Renal cortical epithelial cell (primary cell): ENCODE measurements at places on chromosomes 12 and 14.
A peak's percentile ranks its signal among the peaks of the same experiment; 100 is the strongest.

- DNase-seq = peak; percentile 50
Measured at GRCh38 chr12:19850346-19851065, 411.2 kb downstream of the AEBP2 start.

DNA sequence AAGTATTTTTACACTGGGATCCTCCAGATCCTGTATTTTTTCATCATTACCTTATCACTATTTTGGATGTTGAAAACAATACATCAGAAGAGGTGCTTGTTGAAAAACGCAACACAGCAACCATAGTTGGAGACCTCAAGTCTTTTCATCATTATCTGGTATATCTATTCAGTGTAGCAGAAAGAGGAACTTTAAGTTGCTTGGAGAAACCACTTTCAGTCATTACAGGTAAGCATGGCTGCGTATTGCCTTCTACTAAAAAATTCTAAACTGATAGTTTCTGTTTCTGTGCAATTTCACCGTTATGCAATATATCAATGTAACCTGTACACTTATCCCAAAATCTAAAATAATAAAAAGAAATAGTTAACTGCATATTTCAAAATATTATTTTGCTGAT, 32.2 kb upstream of the PTPRQ start:
- DNase-seq = no peak

GRCh38 chr12:102069707-102070106, 7.9 kb upstream of the WASHC3 start:
- DNase-seq = no peak

DNA sequence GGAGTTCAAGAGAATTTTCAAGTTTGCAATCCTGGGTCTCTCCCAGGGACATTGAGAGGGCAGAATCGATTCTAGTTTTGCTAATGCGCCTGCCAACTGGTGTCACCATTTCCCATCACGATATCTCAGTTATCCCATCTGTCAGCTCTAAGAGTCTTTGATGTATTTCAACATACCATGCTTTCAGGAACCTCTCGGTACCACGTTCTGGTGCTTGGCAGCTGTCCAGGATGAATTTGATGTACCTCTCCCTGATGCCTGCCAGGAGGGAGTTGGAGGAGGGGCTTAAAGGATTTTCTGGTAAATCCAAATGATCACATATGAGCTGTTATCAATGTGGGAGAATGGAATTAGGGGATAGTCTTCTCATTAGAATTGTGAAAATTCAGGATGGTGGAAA, 332.5 kb downstream of the RGS6 start:
- no peak for DNase-seq

DNA sequence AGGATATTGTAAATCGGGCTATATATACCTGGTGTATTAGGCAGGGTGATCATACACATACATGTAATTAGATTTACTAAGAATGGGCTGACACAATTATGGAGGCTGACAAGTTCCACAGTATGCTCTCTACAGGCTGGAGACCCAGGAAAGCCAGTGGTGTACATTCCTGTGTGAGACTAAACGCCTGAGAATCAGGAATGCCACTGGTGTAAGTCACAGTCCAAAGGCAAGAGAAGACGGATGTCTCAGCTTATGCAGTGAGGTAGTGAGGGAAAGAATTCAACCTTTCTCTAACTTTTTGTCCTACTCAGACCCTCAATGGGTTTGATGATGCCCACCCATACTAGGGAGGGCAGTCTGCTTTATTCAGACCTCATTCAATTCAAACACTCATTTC, 57.1 kb downstream of the METTL25 start:
- peak; percentile 90 for DNase-seq

- no peak for DNase-seq
Measured at GRCh38 chr12:120721866-120722265, 3.8 kb upstream of the ACADS start.

GRCh38 chr12:67430708-67431335, 161.7 kb downstream of the CAND1 start:
- DNase-seq = no peak

DNA sequence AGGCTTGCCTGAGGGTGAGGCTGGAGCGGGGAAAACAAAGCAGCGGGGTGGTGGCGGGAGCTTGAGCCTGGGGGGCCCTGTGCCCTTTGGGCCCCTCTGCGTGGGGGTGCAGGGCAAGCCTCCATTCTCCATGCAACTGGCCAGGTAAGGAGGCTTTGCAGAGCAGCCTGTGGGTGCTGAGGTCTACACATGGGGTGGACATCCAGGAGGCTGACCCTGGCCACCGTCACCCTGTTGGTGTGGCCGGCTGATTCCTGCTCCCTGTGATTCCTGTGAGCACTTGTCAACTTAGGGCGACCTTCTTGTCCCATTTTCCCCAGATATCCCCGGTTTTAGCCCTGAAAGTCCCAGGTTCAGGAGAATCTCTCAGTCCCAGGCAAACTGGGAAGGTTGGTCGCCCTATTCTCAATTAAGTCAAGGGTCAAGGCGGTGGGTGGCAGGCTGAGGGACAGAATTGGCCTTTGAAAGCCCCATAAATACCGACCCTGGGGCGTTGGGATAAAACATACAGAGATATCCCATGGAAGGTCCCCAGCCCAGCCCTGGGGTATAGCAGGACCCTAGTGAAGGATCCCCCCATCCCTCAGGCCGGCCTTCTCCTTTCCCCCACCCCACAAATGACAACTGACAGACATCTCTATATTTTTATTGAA, 70.5 kb downstream of the PRIMA1 start:
- DNase-seq = no peak

- peak; percentile 84 for DNase-seq
Measured at GRCh38 chr14:94080621-94081385, at the start of the genes DDX24 and IFI27L1. Gene DDX24 (minus strand): TSS chr14:94081202. CDS start chr14:94079742, 1,460 bp downstream. Gene IFI27L1 (plus strand): TSS chr14:94081310. CDS start chr14:94096938, 15,628 bp downstream.

GRCh38 chr14:68199554-68200151, 380.1 kb downstream of the RAD51B start:
- DNase-seq = peak; percentile 79

- DNase-seq = peak; percentile 48
Measured at GRCh38 chr12:27226407-27226929, 17.6 kb upstream of the STK38L start.

DNA sequence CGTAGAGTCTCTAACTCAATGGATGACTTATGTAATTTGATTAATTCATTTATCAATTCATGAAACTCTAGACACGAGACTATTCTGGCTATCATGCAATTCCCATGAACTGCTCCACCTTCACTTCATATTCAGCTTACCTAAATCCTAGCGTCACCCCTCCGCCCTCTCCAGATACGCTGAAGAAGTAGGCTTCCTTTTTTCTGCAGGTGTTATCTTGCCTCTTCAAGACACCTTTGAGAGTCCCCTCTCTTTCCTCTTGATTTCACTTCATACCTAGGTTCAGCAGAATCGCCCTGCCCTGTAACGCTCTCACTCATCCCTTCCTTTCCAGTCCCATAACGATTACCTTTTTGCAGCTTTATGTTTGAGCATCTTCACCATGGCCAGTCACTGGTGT, 4.0 kb upstream of the RNASE4 start:
- no peak for DNase-seq

DNA sequence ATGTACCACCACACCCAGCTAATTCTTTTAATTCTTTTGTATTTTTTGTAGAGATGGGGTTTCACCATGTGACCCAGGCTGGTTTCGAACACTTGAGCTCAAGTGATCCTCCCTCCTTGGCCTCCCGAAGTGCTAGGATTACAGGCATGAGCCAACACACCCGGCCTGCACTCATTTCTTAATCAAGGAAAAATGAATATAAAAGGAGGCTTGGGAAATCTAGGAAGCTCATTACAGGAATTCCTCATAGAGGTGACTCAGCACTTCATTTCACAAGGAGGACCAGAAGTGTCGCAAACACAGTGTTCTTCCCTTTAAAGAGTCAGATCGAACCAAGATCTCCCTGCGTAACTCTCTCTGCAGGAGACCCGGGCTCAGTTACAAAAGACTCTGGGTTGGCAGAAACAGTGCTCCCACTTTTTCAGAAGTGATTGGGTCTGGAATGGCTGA, 30.3 kb downstream of the NFKBIA start:
- peak; percentile 99 for DNase-seq

DNA sequence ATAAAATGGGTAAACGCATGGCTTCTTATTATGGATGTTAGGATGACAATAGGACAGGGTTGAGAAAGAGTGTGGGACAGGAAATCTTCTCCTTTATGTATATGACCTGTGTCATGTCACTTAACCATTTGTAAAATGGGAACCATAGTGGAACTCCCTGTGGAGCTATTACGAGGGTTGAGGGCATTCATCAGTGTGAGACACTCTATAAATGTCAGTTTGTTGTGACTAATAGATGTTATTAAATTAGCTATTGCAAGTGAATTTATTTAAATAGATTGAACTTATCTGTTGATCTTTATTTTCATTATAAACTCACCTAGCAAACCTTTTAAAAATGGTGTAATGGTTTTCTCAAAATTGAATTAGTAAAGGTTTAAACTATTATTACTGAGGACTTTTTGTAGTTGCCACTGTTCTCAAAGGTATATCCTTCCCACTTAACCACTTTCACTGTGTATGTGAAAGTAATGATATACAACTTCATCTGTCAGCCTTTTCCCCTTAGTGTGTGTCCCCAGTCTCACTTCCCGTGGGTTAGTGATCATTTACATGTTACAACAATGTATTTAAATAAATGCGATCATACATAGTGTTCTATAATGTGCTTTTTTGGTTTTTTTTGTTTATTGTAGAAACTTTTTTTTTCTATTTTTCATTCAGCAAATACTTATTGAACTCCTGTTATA, 17.1 kb downstream of the HELB start:
- DNase-seq = no peak

DNA sequence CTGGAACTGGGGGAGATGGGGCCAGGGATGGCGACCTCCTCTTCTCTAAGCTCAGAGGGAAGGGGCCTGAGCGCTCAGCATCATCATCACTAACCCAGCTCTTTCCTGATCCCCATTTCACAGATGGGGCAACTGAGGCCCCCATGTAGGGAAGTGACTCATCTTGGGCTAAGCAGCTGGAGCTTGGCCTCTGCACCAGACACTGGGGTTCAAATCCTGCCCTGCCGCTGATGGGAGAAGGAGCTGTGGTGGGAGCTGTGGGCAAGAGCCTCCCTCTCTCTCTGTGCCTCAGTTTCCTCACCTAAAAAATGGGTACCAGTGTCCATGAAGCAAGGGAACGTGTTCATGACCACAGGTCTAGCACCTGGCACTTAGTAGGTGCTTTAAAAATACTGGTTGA, 2.6 kb upstream of the TRPV4 start:
- no peak for DNase-seq

- no peak for DNase-seq
Measured at GRCh38 chr12:92356425-92356824, 210.8 kb upstream of the BTG1 start.

GRCh38 chr14:69226178-69226577, 33.8 kb upstream of the GALNT16 start:
- DNase-seq = no peak

GRCh38 chr14:71541973-71542690, 390.1 kb upstream of the RGS6 start:
- DNase-seq = no peak

GRCh38 chr14:102824832-102825231, 47.6 kb downstream of the TRAF3 start:
- peak; percentile 91 for DNase-seq

DNA sequence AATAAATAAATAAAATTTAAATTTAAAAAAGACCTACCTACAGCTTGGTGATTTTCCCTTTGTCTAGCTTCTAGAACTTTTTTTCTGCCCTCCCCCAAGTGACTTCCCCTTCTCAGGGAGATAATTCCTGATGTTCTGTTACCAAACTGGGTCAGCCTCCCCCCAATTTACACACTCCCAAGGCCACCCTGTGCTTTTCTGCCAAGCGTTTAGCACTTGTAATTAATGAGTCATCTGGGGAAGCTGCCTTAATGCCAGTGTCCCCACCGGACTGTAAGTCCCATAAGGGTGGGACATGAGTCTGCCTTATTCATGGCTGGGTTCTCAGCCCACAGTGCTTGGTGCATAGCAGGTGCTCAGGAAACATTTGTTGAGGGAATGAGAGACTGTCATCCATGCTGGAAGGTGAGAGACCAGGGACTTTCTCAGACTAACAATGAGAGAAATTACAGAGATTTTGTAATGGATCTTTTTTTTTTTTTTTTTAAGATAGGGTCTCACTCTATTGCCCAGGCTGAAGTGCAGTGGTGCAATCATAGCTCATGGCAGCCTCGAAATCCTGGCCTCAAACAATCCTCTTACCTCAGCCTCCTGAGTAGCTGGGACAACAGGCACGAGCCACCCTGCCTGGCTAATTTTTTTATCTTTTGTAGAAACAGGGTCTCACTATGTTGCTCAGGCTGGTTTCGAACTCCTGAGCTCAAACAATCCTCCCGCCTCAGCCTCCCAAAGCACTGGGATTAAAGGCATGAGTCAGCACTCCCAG, 106.8 kb downstream of the PHETA1 start:
- DNase-seq = no peak

DNA sequence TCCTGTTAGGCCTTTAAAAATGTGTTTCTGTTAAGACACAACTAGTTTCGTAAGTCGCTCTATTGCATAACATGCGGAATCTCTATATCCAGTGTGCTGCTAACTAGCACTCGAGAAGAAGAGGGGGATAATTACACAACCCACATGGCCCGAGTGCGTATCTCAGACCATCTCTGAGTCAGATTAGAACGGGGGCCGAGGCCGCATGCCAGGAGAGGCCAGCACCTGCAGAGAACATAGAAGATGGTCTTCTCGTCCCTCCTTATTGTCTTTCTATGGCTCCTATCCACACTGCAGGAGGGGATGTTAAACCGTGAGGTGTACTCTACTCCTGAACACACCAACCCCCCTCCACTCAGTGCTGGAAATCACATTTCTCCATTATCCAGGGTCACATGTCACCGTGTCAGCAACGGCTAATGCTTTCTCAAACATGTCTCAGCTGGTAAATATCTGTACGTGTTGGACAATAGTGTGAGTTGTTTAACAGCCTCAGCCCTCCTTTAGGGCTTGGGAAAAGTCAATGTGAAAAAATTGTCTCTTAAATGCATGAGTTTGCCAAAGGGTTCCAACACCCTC, 56.3 kb downstream of the CCDC88C start:
- no peak for DNase-seq

DNA sequence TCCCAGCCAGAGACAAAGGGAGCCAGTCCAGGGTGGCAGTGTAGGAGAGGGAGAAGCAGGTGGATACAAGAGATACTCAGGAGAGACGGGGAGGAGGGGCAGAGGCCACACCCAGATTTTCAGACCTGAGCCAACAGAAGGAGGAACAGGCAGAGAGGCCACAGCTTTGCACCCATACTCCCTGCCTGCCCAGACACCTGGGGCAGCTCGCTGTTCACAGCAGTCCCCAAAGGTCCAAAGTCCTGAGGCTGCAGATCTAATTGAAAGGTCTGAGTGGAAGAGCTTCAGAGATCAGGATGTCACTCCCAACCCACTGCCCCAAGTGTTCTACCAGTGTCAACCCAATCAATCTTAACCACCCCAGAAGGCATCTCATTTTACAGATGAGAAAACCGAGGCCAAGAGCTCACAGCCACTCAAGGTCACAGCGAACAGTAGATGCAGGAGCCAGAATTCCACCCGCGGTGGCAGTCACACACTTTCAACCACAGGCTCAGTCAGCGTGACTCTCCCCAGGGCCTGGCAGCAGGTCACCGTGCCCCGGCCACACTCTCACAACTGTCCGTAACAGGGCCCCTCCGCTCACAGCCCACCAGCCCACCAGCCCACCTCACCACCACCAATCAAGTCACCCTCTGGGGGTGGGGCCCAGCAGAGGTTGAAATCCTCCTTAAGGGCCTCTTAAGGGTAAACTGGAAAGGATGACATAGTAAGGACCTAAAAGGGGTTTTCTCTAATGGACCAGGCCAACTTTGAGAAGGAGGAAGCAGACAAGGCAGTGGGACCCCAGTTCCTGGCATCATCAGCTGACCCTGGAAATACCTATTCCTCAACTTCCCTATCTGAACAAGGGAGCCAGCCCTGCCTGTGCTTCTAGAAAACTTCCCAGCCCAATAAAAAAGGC, 33.3 kb downstream of the ACTN1 start:
- no peak for DNase-seq

- peak; percentile 67 for DNase-seq
Measured at GRCh38 chr14:103594265-103594664, 31.5 kb downstream of the COA8 start.
